Naive B cell (primary cell): ENCODE measurements at places on chromosomes 2 and 18.

- H3K36me3 ChIP-seq = no peaks in the 10 kb centered on the region
- H3K27ac ChIP-seq = no peak overlapping the region
These were observed 27.3 kb upstream of the TDRD15 start for GRCh38 chr2:21096458-21096857.

DNA sequence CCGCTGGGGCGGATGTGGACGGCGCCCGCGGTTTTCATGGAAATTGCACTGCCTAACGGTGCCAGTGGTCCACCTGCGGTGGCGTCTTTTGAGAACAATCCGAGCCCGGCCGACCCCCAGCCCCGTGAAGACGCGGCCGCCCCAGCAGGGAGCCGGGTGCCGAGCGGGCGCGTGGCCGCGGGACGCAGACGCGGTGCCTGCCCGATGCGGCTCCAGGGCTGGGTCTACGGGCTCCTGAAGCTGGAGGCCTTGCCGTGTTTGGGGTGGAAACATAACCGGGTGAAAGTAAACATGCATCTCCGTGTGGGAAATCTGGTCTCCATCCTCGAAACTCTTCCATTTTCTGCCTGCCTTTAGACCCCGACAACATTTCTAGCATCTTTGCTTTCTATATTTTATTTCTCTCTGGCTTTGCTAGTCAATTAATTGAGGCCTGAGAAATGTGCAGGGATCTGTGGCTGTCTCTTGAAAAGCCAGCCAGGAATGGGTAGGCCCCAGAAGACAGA, 572 bp downstream of the INPP4A start:
- no peaks in the 10 kb centered on the region for H3K36me3 ChIP-seq
- peak overlapping the region; percentile 13 for H3K27ac ChIP-seq
- peaks cover 14% of the 10 kb centered on the region for H3K4me1 ChIP-seq
- H3K4me3 ChIP-seq = peak overlapping the region; percentile 94
- H3K27me3 ChIP-seq = no peaks in the 10 kb centered on the region

DNA sequence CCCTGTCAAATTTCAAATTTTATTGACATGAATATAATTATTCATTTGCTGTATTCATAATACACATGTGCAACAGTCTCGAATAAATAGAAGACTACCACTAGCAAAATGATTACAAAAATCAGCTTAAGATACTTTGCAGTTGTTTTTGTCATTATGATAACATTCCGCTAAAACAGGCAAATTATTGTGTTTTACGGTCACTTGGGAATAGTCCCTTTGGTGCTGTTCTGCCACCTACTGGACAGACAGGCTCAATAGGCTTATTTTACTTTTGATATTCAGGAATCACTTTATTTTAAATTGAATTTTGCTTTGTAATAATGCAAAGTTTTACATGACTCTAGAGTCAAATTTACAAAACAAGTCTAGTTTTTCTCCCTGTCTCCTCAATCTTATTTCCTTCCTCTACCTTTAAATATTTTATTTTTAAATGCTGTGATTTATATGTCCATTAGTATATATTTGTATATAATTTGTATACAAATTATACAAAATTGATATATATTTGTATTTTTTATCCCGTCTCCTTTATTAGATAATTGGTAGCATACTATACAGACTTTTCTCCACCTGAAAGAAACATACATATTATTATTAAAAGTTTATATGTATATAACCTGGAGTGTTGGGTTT, 456.3 kb downstream of the DLGAP1 start:
- H3K27ac ChIP-seq = no peak overlapping the region
- no peaks in the 10 kb centered on the region for H3K36me3 ChIP-seq
- no peak for DNase-seq
- H3K4me3 ChIP-seq = no peak overlapping the region
- H3K27me3 ChIP-seq = peaks cover 11% of the 10 kb centered on the region

- no peaks in the 10 kb centered on the region for H3K36me3 ChIP-seq
- H3K27me3 ChIP-seq = no peaks in the 10 kb centered on the region
- peak overlapping the region; percentile 74 for H3K4me3 ChIP-seq
- H3K4me1 ChIP-seq = peaks cover 33% of the 10 kb centered on the region
These were observed 61.3 kb downstream of the PMAIP1 start for GRCh38 chr18:59961070-59961469.

DNA sequence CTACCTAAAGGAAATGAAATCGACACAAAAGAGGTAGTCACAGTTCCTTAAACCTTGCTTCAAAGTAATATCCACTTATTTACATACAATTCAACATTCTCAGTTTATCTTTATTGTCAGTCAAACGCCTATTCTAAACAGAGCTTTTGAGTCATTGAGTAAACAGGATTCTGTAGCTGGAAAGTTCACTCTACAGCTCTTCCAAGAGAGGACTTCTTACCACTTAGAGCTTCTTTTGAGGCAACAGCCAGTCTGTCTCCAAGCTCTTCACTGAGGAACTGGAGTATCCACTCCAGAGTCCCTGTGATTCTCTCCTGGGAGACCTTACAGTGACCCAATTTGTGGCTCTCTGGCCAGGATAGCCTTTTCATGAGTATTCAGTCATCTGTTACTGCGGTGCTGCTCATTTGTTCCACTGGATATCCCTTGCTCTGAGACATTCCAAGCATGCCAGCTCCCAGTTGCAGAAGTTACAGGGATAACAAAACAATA, 210.9 kb upstream of the OSR1 start:
- DNase-seq = no peak
- no peak overlapping the region for H3K27ac ChIP-seq
- no peak overlapping the region for H3K4me3 ChIP-seq

DNA sequence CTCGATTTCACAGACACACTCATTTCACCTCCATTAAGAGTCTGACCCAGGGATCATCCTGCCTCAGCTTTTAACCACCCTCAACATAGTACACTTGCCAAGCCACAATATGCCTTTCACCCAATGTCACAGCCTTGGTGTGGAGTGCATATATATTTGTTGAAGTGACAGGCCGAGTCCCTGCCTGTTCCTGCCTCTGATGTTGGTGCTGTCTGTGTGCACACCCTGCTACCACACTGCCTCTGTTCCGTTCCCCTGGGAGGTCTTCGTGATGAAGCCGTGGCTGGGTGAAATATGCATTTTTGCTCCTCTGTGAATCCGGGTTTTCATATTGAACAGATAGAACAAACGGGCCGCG, 90.3 kb downstream of the RNF144A start:
- peaks cover 28% of the 10 kb centered on the region for H3K4me1 ChIP-seq
- peak overlapping the region; percentile 58 for H3K4me3 ChIP-seq
- DNase-seq = no peak
- peaks cover 20% of the 10 kb centered on the region for H3K27me3 ChIP-seq
- H3K27ac ChIP-seq = peak overlapping the region; percentile 77
- H3K36me3 ChIP-seq = no peaks in the 10 kb centered on the region
